ENCODE measurements at places on chromosomes 7 and 10.

GRCh38 chr7:111873326-111873646 is 311.0 kb upstream of the IMMP2L start:
- no peak for DNase-seq

DNA sequence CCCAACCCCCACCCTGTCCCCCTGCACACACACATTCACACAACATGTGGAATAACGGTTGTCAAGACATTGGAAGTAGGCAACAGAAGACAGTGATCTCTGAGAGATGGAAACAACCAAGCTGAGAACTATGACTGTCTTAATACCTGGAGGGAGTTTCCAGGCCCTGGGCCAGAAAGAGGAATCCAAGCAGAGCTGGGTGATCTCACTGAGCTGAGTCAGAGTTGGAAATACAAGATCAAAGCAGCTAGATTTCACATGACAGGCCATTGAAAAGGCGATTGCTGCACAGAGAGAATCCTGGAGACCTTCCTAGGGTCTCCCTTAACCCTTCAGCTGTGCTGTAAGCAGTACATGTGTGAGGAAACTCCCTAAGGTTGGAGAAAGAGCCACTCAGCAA is 165.8 kb upstream of the PRSS1 start:
- no peak for DNase-seq

DNA sequence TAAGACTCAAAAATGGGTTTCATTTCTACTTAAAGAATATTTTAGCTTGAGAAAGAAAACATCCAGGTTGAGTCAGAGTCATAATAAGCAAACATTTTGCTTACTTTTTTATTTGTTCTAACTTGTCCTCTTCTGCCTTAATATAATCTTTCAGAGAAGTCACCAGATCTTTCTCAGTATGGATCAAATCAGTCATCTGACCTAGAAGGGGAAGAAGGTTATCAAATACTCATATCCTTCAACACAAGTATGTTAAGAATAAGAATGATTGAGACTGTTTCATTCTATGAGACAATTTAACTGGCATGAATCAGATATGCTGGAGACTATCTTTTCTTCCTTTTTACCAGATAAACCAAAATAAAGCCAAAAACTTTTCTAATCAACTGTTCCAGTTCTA is 23.0 kb downstream of the P4HA1 start:
- no peak for DNase-seq

DNA sequence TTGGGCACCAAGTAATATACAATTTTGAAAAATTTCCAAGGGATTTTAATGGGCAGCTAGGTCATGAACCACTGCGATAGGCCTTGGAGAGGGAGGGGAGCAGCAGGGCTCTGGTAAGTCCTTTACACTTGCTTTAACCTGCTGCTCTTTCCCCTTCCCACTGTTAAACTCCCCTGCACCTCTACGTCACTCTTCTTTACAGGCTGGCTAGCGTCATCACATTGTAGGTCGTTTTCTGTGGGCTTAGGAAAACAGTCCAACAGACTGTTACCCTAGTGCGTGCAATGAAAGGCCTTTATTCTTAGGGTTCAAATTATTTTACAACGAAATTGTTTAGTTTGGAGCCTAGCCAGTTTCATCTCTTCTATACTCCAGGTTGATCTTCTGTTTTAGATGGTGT is 235.7 kb downstream of the AUTS2 start:
- DNase-seq, result no peak

- DNase-seq, result no peak
Measured at GRCh38 chr7:91812388-91812787, 68.1 kb downstream of the MTERF1 start.

DNA sequence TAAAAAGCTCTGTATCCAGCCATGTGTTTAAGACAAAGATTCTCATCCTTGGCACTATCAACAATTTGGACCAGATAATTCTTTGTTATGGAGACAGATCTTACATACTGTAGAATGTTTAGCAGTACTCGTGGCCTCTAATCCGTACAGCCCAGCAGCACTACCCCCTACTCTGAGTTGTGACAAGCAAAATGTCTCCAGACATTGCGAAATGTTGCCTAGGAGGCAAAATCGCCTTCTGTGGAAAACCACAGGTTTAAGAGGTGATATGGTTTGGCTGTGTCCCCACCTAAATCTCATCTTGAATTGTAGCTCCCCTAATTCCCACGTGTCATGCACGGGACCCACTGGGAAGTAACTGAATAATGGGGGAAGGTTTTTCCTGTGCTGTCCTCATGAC is 186.7 kb downstream of the CHCHD3 start:
- no peak for DNase-seq

DNA sequence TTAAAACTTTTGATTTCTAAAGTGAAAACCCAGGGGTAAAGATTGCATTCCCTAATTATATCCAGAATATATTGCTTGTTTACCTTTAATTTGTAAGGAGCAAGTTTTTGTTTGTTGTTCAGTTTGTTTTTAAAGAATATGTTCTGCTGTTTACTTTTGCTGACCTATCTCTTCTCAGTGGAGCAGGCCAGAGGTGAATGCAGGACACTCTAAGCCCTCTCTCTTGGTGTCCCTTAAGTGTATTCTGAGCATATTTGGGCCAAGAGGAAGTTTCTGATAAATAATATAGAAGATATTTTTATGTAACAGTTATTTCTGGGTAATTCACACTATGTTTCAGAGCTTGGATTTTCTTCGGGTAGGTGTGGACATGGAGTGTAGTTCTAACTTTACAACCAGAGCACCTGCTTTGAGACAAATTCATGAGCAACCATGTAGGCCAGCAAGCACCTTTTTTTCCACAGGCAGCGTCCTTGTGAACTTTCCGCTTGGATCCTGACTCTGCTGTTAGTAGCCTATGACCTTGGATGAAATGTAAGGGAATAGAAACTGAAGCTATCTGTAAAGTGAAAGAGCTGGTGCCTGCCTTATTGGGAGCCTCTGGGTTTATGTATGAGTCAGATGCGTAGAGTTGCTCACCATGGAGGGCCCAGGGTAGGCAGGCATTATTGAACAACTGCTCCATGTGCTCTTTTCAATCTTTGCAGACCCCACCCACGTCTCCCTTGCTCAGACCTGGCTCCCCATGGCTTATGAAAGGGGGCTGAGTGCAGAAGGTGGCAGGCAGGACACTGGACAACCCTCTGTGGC is 16.1 kb downstream of the OGDH start:
- DNase-seq, result no peak

DNA sequence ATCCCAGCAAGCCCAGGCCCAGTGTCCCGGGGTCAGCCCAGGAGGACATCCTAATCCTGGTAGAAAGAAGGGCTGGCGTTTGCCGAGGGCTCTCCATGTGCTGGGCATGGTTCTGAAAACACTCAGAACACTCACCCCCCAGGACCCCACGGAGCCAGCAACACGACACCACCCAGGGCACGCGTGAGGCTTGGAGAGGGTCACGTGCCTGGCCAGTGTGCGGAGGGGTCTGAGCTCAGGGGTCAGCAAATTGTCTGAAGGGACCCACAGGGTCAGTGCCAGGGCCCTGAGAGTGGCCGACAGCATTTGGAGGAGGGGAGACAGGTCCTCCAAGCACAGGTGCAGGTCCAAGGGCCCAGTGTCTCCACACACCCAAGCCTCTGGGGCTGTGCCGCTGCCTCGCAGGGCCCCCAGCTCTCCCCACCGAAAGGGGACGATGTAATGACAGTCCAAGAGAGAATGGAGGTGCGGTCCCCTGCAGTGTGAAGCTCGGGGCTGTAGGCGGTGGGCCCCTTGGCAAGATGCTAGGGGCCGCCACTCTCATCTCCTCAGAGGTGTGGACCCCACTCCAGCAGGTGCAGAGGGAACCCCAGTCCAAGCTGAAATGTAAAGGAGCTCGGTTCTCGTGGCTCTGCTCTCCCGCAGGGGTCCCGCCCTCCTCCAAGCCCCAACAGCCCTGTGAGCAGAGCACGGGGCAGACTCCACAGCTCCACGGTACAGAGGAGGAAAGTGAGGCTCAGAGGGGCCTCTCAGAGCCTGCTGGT is 7.8 kb downstream of the FOXL3 start:
- no peak for DNase-seq

Data from NCI-H187 treated with DMSO at 0.1 percent for 48 hours (cell line).